ENCODE measurements at places on chromosomes 5 and 9. TPM values are rescaled to one million over a fixed set of nuclear protein-coding genes. Genes with fewer than 3 reads are reported as not detected.

- no peak for DNase-seq
Observed at GRCh38 chr5:159695741-159696294, 220.5 kb upstream of the ADRA1B start.

- no peak for DNase-seq
Observed at GRCh38 chr9:16412740-16413139, 457.7 kb downstream of the BNC2 start.

DNA sequence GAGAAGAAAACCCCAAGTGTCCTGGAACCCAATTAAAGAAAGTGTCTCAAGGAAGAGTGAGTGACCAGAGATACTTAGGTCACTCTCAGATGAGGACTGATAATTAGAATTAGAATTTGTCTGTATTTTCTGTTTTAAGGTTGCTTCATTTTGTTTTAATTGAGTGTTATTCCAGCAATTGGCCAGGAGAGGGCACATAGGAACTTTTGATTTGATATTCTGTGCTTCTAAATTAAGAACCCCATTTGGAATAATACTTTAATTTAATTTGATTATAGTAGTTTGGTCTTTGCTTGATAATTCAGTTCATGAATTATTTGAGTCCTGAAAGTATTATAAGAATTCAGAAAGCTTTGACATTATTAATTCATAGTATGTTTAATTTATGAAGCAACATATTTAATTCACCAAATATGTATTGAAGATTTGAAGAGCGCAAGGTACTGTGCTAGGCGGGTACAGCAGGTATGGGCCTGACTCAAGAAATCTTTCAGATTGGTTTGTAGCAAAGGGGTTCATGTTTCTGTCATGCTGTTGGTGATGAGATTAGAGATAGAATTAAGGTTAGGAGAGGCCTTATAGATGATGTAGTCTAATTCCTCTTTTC is 4.9 kb downstream of the MRPL22 start:
- DNase-seq: peak; percentile 19

- DNase-seq: no peak
Observed at GRCh38 chr5:35209862-35210261, 20.4 kb downstream of the PRLR start.

- DNase-seq: no peak
Observed at GRCh38 chr9:14198841-14199455, 115.0 kb downstream of the NFIB start.

DNA sequence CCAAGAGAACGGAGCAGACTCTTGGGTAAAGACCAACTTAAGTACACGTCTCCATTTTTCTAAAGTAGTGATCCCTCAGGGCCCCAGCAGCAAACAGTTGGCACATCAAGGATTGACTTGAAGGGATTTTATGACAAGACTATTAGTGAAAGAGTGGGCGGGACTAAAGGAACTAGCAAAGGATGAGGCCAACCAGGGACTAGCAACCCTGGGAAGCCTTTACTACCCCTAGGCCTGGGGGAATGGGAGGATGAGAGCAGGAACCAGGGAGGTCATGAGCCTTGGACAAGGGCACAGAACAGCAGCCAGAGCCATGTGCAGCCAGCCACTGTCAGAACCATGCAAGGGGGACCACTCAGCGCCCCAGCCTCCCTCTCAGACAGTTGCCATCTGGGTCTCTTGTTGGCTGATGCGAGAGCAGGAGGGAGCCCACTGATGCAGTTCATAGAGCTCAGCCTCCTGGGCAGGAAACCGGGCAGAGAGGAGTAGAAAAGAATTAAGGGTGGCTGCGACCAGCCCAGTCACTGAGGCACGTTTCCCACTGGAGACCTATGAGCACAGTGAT is 28.1 kb downstream of the TGFBI start:
- no peak for DNase-seq

- DNase-seq: no peak
Observed at GRCh38 chr5:143509758-143510221, 106.3 kb upstream of the NR3C1 start.

GRCh38 chr5:180910182-180910581 is 11.2 kb downstream of the BTNL8 start:
- no peak for DNase-seq

GRCh38 chr5:7330256-7330655 is 65.7 kb upstream of the ADCY2 start:
- no peak for DNase-seq

- DNase-seq: no peak
Observed at GRCh38 chr5:59371525-59372127, 521.9 kb downstream of the PDE4D start.

DNA sequence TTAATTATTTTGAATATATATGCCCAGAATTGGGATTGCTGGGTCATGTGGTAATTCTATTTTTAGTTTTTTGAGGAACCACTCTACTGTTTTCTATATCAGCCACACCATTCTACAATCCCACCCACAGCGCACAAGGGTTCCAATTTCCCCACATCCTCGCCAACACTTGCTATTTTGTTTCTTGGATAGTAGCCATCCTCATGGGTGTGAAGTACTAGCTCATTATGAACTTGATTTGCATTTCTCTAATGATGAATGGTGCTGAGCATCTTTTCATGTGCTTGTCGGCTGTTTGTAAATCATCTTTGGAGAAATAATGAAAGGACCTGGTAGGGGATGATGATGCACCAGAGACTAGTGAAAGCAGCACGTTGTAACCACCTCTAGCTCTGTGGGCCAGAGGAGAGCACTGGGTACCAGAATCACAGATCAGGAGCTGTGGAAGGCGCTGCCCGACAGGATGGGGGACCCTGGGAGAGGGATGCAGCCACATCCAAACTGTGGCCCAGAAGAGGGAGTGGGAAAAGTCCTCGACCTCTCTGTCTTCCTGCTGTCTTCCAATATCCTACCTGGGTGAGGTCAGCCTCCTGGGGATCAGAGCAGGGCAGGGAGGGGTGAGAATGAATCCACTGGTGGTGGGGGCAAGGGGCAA is 155.4 kb downstream of the RGS3 start:
- DNase-seq: peak; percentile 25

DNA sequence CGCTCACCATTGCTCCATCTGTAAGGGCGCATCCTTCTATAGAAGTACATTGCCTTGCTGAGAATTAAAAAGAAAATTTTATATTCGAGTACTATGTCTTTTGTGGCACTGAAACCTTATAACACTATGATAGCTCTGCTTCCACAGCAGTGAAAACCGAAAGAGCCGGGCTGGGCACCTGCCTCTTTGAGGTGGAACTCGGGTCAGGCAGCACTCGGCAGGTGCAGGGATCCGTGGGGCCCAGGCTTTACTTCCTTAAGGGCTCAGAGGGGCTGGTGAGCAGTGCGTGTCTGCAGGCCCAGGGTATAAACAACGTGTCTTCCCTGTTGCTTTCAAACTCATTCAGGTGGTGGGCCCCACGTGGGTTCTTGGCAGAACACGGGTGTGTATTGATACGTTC is 69.9 kb downstream of the OTULIN start:
- DNase-seq: no peak

DNA sequence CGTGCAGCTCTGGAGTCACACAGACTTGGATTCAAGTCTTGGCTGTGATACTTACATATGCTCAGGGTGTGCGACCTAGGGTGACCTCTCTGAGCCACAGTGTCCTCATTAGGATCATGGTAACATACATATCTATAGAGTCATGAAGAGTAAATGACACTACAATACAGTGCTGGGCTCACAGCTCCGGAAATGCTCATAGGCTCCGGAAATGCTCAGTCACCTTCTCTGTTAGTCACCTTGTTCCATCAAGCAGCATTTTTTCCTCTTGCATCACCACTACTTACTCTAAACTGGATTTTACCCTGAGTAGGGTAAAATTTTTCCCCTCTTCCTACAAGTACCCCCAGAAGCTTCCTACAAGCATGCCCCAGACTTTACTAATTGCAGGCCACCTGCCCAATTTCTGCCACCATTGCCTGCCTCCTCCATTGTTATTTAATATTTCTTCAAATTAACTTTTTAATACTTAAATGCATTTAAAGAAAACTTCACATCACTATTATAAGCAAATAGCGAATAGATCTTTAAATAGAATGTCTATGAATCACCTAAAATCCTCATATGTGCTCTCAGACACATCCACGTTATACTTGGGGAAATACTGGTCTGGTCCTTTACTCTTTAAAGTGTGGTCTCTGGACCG is 147.6 kb upstream of the SPRY4 start:
- DNase-seq: no peak

DNA sequence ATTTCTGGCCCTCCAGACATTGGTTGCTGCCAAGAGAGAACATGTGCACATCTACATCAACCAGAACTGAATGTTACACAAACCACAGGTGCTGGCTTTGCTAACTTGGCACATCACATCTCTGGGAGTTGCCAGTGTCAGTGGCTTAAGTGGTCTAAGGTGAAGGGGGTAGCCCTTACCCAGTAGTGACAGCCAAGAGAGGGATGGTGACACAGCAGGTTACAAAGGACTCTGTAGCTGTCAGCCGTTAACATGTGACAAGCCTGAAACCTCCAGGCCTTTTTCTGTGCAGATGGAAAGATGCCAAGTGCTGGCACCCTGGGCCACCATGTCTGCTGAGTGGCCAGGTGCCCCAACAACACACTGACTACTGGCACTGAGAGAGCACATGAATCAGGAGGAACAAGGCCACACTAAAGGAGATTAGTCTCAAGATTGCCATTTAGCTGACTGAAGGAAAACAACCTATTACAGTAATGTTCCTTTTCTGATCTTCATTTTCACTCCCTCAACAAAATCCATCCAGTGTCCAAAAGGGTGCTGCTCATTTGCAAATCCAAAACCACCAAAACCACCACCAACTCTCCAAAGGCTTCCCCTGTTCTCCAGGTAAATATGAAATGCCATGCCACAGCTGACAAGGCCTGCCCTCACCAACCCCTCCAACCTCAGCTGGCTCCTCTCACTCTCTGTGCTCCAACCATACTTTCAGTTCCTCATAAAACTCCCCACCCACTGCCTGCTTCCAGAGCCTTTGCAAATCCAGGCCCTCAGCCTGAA is 20.2 kb downstream of the SIL1 start:
- no peak for DNase-seq

DNA sequence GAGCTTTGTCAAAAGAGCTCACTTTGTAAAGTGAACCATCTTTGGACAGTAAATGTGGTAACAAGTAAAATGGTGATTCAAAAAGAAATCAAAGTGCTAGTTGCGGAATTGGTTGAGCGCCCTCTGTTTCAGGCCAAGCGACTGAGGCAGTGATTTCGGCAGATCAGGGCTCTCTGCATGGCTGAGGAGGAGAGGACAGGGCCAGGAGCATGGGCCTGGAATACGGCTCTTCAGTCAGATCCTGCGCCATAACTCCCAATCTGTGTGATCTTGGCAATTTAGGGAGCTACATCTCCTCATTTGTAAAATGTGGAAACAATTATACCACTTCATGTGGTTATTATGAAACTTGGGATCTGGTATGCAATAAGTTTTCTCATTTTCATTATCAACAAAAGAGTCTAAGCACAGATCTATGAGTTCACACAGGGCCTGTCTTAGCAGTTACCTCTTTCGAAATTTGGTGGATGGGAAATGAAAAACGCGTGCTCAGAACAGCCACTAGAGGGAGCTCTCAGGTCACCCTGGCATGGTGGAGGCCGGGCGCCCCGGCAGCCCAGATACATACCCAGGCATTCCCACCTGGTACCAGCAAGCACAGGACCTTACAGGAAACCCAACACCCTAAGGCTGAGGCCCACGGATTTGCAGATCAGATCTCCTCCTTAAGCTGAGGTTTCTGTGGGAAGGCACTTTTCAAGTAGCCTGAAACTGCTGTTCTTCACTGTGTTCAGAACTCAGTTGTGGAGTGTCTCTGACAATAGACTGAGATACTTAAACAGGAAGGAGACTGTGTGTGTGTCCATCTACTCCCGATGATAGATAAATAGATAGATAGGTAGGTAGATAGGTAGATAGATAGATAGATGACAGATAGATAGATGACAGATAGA is 303.7 kb downstream of the RAB3C start:
- DNase-seq: peak; percentile 77

DNA sequence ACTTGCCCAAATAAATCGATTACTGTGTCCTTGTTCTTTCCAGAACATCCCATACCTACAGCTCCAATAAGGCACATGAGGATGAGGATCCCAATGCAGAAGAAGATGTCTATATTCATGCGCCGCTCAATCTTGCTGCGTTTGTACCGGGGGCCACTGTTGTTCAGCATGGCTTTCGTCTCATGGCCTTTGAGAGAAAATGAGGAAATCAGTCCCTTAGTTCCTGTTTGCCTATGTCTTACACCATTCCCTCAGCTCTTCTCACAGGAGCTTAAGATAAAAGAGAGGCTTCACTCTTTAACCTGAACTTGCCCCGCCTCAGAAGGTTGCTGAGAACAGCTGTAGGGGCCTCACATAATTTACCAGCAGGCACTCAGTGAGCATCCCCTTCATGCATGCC is 211.6 kb downstream of the ATP10B start:
- no peak for DNase-seq

GRCh38 chr9:107953556-107954125 is 464.1 kb upstream of the KLF4 start:
- DNase-seq: no peak

GRCh38 chr5:104967806-104968410 is 1405.3 kb upstream of the NUDT12 start:
- no peak for DNase-seq

Gene MEIKIN
- total RNA-seq: not detected

Gene ACOT12
- total RNA-seq: not detected

Gene CMBL
- 5.3 TPM for total RNA-seq

Gene GPR150
- not detected for total RNA-seq

Gene RNF208
- 1.0 TPM for total RNA-seq

Gene ROR2
- total RNA-seq: 19.4 TPM

Gene DHFR
- total RNA-seq: 63.1 TPM

Gene PCDHB6
- total RNA-seq: not detected

Gene DDX4
- not detected for total RNA-seq

Gene CCDC192
- total RNA-seq: 1.1 TPM

Gene CAVIN4
- total RNA-seq: 3.1 TPM

Gene PALM2AKAP2
- 1.1 TPM for total RNA-seq

Gene PCDHAC1
- total RNA-seq: 17.3 TPM

Gene IL5
- total RNA-seq: not detected

Measured in H7 (cell line).